Cortex of kidney (tissue), 1 donor: ENCODE measurements at places on chromosomes 3 and 15.

- DNase-seq, result no peak
Observed at GRCh38 chr3:181363231-181363630, 348.5 kb upstream of the SOX2 start.

DNA sequence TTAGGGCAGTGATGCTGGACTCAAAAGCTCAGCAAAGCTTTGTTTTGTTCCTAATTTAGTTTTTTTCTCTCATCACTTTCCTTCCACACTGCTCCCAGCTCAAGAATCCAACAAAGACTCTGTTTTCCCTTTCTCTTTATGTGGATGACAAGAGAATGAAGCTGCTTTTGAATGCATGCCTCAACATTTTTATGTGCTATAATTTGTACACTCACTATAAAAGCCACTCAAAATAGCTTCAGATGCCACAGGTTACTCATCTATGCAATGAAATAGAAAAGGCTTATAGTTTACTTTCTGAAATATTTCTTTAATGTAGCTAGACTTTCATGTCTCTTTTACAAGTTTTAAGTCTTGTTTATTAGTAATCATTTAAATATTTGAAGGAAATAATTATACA lies 714.9 kb downstream of the OTOL1 start:
- DNase-seq, result no peak

- DNase-seq, result no peak
Observed at GRCh38 chr3:124826703-124827102, 60.5 kb downstream of the ITGB5 start.

DNA sequence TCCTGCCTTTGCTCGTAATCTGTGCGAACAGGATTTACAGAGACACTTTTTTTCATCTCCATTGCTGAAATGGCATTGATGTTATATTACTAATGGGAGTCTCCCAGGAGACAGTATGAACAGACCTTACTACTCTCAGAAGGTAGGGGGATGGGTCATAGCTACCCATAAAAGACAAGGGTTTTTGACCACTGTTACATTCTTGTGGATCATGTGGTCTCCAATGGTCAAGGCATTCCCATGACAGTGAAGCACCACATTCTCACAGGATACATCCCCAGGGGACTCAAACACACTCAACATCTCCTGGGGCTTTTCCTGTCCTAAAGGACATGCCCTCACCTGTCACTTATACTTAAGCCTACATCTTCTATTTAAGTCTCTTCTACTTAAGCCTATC lies 40.8 kb downstream of the MKRN3 start:
- DNase-seq, result no peak

- no peak for DNase-seq
Observed at GRCh38 chr3:149547413-149547812, 72.9 kb downstream of the TM4SF4 start.

DNA sequence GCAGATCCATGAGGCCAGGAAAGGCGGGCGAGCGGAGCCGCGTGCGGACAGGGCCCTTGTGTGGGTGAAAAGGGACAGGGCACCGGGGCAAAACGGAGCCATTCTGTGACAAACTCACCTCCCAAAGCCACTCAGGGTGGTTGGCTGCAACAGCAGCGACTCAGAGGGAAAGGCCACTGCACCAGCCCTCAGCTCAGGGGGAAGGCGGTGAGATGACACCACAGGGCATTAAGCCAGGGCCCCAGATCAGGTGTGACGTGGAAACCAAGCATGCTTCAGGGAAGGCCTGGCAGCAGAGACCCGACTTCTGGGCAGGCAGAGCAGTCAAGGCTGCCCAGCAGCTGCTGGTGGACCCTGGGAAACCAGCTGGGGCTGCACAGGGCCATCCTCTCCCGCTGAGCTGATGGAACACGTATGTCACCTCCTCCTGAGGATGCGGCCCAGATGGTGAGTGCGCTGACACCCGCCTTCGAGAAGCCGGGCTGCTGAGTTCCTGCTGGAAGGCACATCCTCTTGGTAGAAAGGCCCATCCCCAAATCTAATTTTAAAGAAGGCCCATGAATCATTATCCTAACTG lies 82.3 kb downstream of the CHSY1 start:
- DNase-seq, result no peak

- DNase-seq, result no peak
Observed at GRCh38 chr3:155664925-155665695, 79.8 kb downstream of the PLCH1 start.

DNA sequence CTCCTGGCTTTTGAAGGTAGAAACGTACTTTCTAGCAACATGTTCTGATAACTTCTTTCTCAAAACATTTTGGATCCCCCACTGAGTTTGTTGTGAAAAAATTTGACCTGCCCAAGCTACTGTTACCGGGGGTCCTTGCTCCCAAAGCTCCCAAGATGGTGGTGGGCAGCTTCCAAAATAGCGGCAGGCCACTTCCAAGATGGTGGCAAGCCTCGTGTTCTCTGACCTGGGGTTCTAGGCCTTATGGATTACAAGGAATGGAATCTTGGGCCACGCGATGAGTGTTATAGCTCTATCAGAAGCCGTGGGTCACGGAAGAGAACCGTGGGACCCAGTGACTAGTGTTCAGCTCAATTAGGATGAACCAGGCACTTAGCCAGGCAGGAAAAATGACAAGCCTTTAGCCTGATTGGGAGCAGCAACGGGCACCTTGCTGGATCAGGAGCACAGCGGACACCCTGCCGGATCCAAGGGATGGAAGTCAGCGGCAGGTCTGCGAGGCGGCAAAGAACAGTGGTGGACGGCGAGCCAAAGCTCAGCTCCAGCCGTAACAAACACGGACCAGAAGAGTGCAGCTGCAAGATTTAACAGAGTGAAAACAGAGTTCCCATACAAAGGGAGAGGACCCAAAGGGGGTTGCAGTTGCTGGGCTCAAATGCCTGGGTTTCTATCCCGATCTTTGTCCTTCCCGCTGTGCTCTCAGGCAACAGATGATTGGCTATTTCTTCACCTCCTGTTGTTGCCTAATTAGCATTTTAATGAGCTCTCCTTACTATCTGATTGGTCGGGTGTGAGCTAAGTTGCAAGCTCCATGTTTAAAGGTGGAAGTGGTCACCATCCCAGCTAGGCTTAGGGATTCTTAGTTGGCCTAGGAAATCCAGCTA lies 133.3 kb downstream of the WDR72 start:
- DNase-seq, result no peak

GRCh38 chr3:48465237-48465530 lies 18.6 kb downstream of the ATRIP start:
- no peak for DNase-seq

- no peak for DNase-seq
Observed at GRCh38 chr3:17469954-17470353, 272.5 kb downstream of the TBC1D5 start.

DNA sequence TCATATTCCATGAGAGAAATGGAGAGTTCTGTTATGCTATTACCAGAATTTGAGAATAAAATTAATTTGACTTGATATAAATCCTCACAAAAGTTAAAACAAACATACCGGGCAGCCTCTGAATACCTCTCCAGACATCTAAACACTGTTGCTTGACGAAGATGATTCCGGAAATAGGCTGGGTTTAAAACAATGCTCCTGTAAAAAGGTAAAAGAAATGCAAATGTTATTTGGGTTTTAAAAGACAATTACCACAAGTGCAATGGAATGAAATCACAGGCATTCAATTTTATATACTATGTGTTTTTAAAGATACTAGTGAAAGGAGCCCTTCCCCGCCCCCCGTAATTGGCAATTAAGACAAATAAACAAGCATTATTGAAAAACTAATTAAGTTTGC lies 121.7 kb downstream of the SPATA16 start:
- DNase-seq, result no peak

- DNase-seq, result no peak
Observed at GRCh38 chr3:13587442-13587841, 38.5 kb downstream of the FBLN2 start.

- DNase-seq, result no peak
Observed at GRCh38 chr15:85770096-85771041, 24.4 kb downstream of the KLHL25 start.
